ENCODE measurements at places on chromosomes 5 and 9.

- DNase-seq: no peak
Observed at GRCh38 chr5:127762412-127762811, 59.2 kb downstream of the CCDC192 start.

DNA sequence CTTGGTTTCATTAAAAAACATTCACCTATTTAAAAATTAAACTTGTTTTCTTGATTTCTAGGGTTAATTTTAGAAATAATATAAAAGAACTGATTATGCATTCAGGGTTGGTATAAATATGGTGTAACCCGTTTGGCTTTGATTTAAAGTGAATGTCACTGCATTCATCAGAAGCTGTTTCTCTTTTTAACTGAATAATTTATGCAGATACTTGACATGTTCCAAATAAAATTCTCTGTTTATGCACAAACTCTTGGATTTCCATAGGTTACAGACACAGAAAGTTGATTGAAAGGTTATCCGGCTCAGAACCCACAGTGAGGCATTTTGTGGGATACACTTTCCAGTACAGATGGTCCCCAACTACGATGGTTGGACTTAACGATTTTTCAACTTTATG is 161.3 kb downstream of the HACD4 start:
- DNase-seq: no peak

DNA sequence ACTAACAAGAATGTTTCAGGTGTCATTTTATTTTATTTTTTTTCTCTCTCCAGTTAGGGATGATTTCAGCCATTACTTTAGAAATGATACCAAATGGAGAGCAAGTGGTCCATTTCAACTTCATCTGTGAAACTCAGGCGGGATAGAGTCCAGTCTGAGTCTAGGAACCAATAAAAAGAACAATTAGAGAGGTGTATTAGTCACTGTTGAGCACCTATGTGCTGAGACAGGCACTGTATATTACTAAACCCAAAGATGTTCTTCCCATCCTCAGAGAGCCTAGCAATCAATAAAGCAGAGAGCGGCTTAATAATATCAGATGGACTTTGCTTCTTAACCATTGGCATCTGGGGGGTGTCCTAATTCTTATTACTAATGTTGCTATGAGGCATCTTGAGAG is 410.3 kb upstream of the SLC24A2 start:
- no peak for DNase-seq

- no peak for DNase-seq
Observed at GRCh38 chr5:139979518-139979917, 63.6 kb downstream of the NRG2 start.

GRCh38 chr9:20884985-20885593 is 146.4 kb downstream of the HACD4 start:
- DNase-seq: peak; percentile 5

- no peak for DNase-seq
Observed at GRCh38 chr5:78050888-78051287, 243.6 kb downstream of the AP3B1 start.

- DNase-seq: no peak
Observed at GRCh38 chr5:92890841-92891244, 690.2 kb downstream of the NR2F1-AS1 start.

- DNase-seq: no peak
Observed at GRCh38 chr9:130870491-130871381, 25.9 kb downstream of the QRFP start.

DNA sequence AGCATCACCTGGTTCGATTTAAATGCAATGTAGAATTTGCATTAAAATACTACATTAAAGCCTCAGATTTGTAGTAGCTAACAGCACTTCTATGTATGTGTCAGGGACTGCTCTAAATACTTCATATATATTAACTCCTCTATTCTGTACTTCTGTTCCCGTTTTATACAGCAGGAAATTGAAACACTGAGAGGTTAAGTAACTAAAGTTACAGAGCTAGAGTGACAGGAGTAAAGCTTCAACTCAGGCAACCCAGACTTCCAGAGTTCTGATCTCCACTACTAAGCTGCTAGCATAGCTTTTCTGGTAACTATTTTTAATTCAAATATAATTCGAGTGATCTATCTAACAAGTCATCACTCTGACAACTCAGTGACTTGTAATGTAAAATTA is 619 bp upstream of the APC start:
- DNase-seq: no peak

GRCh38 chr9:125593581-125594222 is 113.3 kb downstream of the MAPKAP1 start:
- DNase-seq: no peak

GRCh38 chr9:109971226-109971625 is 191.2 kb downstream of the PALM2AKAP2 start:
- no peak for DNase-seq

DNA sequence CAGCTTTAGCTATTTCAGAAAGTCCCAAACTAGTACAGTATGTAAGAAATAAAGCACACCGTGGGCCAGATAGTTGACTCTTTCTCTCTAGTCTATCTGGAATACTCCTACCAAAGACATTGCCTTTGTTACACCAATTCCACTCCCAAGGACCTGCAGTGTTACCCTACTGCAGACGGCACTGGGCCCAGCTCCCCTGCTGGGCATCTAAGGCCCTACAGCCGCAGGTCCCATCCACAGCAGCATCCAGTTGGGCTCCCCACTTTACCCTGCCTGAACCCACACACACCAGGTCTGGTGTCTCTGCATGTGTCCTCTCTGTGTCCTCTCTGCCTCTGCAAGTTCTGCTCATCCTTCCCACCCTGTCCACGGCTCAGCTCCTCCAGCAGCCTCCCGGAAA is 22.5 kb downstream of the TNIP1 start:
- DNase-seq: no peak

DNA sequence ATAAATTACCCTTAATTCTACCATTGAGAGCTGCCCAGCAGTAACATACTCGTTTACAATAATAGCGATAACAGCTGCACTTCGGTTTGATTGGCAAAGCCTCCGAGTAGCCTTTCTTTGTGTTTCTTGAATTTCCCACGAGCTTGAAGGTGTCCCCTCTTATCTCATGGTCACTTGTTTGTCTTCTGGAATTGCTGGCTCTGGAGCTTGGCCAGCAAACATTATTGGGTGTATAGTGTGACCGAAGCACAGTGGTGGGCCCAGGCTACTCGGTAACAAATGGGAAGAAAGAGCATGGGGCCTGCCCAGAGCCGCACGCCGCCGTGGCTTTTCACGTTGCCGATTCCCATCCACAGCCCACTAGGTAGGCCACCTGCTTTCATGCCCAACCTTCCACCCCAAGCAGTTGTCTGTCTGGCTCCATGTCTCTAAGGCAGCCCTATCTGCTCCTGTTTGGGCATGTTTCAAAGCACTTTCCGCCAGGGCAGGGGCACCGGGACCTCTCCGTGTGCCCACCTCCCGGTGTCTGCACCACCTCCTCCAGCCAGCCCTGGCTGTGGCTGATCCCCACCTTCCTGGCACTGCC is 8.7 kb downstream of the STKLD1 start:
- DNase-seq: no peak

DNA sequence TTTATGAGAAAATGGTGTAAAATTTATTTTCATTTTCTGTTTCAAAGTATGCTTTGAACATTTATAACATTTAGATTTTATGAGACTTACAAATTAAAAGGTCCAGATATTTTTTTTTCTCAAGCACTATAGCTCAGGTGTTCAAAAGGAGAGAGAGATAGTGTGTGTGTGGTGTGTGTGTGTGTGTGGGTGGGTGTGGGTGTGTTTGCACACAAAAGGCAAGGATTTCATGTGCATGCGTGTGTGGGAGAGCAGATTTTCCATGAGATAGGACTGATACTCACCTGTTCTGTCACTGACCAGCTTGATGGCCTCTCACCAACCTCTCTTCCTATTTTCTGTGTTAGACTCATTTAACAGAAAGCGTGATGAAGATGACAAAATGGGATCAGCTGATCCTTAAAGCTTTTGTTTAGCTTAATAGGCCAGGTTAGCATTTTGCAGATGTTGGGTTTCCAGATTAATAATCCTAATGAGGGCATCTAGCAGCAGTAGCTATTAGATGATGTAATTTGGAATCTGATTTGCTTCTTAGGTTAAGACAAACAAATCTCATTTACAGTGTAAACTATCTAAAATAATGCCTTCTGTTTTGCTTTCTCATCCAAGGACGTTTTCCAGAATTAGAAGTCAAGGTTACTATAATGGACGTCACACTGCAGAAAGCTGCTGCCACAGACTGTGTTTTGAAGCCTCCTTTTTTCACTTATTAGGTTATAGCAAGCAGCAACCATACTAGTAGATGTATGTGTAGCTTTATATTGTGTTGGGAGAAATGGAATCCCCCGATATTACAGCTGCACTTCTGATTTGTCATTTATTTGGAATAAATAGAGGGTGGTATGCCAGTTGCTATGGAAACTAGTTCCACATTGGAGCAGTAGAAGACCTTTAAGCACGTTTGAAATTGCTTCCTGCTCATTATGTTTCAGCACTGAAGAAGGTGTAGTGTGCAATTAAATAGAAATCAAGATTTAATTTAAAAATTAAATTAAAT is 355.6 kb downstream of the TAF11L14 start:
- DNase-seq: no peak

- DNase-seq: no peak
Observed at GRCh38 chr5:124064956-124065355, 553.0 kb downstream of the CSNK1G3 start.

GRCh38 chr9:133869674-133870405 is 122.3 kb downstream of the VAV2 start:
- DNase-seq: no peak

DNA sequence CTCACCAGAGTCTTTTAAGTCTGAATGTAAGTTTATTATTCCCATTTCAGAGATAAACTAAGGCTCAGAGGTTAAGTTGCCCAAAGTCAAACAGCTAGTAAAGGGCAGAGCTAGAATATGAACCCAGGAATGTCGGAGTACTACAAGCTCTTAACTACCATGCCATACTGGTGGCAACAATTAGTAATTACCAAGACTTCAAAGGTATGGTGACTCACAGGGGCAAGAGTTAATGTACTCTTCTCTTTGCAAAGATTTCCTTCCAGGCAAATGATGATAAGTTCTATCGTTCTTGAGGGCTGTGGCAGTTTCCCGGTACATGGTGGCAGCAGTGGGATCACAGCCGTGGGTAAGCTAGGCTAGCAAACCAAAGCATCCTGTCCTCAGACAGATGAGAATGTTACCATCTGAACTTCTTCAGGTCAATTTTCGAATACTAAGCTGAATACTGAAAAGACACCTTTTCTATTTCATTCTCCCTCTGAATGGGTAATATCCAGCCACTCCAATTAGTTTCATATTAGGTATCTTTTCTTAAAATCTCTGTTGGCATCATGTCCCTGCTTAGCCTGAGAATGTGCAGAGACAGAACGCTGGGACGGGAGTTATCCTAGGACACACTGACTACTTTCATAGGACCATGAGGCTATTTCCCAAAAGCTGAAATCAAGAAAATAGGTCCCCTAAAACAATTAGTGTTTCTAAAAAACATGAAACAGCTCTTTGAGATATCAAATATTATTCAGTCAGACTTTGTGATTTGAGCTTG is 117.0 kb upstream of the NR5A1 start:
- DNase-seq: no peak

DNA sequence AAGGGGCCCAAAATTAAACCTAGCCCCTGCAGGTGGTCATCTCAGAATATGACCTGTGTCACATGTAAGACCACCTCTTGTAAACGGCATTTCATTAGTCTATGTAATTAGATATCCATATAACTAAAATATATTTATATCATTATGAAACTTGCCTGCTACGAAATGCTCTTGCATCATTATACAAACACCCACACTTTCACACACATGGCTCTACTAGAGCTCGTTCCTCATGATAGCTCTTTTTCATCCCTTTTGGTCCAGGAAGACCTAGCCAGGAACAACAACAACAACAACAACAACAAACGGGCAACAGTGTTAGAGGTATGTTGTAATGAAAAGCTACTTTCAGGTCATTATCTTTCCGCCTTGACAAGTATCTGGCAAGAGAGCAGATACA is 58.6 kb downstream of the LHFPL2 start:
- DNase-seq: no peak

Data from pancreas (tissue), 10 donors.